ENCODE measurements at places on chromosomes 11 and 22.

DNA sequence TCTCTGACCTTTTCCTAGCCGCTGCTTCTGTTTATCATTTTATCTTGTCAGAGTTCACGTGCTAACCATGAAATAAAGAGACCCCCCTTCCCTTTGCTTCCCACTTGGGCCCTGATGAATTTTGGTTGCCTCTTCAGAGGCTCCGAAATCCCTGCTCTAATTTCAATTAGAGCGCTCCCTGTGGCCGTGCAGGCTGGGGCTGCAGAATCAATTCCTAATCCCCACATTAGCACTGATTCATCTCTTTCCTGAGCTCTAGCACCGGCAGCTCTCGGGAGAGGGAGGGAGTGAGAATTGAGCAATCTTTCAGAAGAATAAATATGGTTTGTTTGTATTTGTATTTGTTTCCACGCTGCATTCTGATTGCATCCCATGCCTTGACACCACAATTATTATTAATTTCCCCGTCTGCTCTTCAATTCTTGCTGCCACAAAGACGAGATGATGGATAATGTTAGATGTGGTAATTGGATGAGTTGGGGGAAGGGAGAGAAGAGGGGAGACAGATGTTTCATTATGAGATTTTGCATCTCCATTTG lies 76.9 kb downstream of the NTM start:
- no peak for DNase-seq

GRCh38 chr22:27487600-27488452 lies 313.7 kb downstream of the MN1 start:
- DNase-seq = no peak

GRCh38 chr22:33569018-33569417 lies 351.3 kb downstream of the LARGE1 start:
- no peak for DNase-seq

DNA sequence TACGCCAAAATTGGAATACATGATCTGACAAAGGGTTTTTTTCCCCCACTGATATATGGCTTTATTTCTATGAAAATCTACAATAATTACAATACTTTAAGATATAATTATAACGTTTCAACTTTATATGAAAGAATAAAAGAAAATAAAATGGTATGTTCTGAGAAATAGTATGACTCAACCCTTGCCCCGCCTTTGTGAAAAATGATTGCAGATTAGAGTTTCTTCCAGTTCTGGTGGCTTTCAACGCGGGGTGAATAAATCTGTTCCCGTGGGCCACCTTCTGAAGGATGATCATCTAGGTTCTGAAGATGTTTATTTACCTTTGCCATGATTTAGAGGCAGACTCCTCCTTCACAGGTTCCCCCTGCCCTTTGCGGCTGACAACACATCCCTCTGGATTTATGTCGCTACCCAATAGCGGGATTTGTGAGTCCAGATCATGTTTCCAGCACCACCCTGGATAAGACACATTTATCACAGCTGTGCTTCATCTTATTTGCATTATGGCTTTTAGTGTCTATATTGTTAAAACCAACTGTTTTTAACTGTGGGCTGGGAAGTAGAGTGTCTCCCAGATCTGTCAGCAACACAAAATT lies 607.0 kb upstream of the KIRREL3 start:
- DNase-seq = no peak

DNA sequence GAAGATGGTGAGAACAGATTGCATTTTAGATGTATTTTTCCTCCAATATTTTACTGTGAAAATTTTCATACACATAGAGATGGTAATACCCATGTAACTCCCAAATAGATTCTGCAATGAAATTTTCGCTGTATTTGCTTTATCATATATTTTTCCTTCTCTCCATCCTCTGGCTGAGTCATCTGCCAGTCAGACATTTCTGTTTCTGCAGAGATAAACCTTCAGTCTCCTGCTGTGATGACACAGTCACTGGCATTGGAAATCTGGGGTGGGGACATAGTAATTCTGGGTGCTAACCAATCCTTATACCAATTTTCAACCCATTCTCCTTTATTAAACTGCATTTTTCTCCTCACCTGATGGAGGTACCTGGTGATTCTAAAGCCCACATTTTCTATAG lies 33.7 kb downstream of the SVIP start:
- no peak for DNase-seq

- DNase-seq = no peak
Measured at GRCh38 chr11:6385046-6385777, 5.1 kb upstream of the SMPD1 start.

DNA sequence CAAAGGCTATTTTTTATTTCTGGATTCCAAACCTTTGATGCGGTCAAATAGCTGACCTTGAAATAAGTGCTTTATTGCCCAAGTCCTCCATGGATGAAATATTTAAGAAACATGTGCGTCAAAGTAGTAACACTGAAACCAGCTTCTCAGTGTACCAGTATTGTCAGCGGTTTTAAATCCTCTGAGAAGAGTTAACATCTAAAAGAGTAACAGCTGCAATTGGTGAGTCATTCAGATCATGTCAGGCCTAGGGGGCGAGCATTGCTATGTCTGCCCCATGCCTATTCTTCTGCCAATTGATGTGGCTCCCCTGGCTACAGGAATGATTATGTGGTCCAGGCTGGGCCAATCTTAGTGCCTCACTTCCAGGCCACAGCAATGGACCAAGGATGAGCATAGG lies 263.3 kb upstream of the SORL1-AS1 start:
- DNase-seq = no peak

DNA sequence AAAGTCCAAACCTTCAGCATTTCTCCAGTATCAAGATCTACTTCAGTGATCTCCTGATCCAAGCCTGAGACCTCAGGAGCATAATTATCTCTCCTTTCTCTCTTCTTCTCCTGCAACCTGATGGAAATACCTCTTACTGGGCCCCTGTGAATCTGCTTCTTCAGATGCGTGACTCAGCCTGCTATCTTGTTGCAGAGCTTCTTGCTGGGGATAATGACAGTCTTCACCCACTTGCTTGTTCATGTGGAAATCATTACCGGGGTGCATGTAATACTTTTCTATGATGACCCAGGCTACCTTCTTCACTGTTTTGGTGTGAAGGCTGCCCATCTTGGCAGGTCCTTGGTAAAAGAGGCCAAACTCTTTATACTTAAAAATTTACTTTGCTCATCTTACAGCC lies 140.0 kb upstream of the POU2AF2 start:
- no peak for DNase-seq

DNA sequence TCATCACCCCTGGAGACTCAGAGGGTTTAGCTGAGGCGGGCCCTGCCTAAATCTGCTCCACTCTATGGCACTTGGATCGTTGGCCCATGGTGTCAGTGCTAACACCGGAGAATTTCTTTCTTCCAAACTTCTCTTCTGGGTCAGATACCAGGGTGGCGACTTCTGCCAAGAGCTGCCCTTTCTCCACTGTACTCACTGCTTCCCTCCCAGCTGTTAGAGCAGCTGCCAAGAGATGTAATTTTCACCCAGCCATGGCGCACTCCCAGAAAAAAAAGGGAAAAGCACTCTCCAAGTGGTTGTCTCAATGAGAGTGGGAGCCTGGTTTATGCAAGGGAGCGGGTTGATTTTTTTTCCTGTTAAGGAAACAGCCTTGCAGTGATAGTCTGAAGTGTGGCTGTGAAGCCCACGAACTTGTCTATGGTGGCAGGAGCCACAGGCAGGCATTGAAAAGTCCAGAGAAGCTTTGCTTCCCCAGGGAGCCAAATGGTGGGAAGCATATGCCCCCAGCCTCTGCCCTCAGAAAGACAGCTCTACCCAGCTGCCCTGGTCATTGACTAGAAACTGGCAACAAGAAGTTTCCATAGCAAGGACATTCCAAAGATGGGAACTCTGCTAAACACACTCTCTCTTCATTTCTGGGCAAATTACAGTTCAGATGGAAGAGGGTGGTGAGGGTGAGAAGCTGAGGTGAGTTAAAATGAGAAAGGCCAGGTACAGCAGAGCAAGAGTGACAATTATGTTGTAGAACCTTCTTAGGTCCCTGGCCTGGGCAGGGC lies 10.7 kb downstream of the PCSK7 start:
- DNase-seq = no peak

GRCh38 chr22:36123673-36124630 lies 36.6 kb downstream of the APOL3 start:
- peak; percentile 94 for DNase-seq

DNA sequence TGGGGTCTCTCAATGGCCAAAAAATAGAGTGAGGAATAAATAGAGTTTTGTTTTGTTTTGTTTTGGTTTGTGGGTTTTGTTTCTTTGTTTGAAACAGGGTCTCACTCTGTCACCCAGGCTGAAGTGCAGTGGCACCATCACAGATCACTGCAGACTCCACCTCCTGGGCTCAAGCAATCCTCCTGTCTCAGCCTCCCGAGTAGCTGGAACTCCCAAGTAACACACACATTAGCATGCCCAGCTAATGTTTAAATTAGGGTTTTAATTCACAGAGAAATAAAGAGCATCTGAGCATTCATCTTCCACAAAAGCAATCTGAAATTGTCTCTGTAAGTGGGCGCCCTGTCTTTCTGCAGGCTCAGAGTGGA lies 9.2 kb upstream of the IFITM3 start:
- DNase-seq = no peak

DNA sequence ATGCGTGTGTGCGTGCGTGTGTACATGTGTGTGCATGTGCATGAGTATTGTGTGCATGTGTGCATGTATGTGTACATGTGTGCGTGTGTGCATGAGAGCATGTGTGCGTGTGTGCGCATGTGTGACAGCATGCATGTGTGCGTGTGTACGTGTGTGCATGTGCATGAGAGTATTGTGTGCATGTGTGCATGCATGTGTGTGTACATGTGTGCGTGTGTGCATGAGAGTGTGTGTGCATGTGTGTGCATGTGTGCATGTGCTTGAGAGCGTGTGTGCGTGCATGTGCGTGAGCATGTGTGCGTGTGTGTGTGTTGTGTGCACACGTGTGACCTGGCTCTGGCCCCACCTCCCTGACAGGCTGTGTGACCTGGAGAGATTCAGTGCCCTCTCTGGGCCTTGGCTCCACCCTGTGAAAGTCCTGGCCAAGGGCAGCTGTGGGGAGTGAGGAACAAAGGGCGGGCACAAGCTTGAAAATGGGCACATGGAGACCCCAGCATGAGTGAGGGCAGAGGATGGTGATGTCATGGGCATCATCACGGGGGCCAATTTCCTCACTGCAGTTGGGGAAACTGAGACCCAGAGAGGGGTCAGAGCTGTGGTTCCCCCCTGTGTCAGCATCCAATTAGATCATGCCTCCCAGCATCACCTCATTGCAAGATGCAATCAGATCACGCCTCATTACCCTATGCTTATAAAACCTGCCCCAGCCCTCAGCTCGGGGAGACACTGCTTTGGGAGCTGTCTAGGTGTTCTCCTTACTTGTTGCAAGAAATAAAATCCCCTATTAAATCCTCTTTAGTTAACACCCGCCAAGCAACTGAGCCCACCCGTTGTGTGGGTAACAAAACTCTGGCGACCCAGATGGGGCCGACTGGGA lies 658 bp downstream of the ACY3 start:
- DNase-seq = no peak

DNA sequence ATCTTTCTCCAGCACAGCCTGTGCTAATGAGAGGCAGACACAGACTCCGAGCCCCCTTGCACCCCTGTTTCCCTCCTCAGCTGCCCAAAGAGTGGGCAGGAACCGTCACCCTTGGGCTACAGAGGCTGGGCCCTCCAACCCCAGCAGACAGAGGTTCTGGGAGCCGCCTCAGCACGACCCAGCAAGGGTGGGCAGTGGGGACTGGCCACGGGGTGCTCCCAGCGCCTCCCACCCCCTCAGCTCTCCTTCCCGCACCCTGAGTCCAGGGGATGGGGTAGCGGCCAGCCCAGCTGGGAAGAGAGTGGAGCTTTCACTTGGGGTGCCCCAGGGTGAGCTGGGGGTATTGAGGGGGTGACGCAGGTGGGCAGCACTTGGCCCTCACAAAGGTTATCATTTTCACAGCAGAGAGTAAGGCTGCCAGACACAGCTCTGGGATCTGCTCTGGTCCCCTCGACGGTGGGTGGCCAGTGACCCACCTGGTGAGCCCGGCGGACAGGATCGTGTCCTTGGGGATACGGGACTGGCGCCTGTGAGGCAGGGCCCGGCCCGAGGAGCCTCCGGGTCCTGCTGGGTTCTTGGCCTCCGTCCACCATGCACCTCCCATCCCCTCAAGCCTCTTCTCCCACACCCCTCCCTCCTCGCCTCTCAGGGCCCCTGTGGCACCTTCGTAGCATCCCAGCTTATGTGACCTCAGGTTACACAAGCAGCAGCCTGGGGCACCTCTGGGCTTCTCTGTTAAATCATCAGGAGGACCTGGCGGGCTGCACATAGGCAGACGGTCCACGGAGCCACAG lies 14.4 kb upstream of the BRSK2 start:
- DNase-seq = no peak

DNA sequence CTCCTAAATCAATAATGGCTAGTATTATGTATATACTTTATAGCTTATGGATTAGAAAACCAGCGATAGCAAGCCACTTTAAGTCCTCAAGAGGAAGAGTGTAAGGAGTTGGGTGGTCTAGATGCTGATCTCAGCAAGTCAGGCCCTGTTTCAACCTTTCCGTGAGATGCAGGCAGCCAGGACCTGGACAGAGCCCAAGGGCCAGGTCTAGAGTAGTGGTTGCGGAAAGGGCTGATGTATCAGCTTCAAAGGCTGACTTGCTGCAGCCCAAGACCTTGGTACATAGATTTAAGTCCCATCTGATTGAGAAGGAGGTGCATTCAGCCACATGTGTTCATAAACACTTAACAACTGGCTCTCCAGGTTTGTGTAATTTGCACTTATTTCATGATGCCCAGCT lies 33.4 kb downstream of the FLI1 start:
- DNase-seq = no peak

GRCh38 chr22:39940757-39941305 lies 19.4 kb upstream of the TMA7B start:
- DNase-seq = no peak

- no peak for DNase-seq
Measured at GRCh38 chr11:119479685-119480275, 56.8 kb upstream of the THY1 start.

DNA sequence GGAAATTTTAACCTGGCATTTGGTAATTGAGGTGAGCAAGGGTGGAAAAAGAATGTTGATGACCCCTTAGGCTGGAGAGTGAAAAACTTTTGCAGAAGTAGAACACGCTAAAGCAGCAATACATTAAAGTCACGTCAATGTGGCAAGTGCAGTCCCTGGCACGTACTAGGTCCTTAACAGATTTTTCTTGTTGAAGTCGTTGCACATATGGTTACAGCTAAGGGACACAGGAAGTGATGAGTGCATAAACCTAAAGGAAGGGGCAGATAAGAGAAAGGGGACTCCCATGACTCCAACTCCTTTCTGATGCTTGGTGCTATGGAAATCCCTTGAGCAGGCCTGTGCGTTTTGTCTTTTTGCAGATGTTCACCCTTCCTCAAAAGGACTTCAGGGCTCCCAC lies 1.2 kb downstream of the ACCS start:
- DNase-seq = no peak

DNA sequence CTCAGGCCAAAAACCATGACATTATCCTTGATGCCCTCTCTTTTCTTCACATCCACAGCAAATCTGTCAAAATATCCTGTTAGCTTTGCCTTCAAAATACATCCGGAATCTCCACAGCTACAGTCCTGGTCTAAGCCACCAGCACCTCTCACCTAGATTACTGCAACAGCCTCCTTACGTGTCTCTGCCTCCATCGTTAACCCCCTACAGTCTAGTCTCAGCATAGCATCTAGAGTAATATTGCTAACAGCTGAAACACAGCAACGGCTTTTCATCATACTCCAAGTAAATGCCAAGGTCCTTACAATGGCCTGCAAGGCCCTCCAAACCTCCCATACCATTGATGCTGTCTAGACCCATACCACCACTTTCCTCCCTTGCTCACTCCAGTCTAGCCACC lies 4.4 kb downstream of the TSG101 start:
- DNase-seq = no peak
